Germinal center (tissue), 1 donor: ENCODE measurements at places on chromosomes 12 and 14.

GRCh38 chr12:46214668-46215436 lies 54.0 kb downstream of the SLC38A1 start:
- no peak for DNase-seq

DNA sequence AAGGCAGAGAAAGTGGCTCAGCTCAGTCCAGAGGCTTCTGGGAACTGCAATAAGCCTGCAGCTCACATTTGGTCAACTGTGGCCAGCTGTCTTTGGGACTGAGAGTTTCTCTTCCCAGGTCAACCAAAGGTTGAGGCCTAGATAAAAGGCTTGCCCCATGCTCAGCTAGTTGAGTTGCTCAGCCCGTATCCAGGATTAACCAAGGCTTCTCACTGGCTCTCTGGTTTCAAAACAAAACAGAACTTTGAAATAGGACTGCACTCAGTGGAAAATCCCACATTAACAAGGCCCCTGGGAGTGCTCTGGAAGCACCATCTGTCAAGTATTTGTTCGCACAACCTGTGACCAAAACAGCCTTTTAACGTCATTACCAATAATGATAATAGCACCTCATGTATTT lies 40.3 kb upstream of the NUAK1 start:
- DNase-seq = no peak

- DNase-seq = no peak
Measured at GRCh38 chr14:103257211-103257962, 76.7 kb upstream of the EIF5 start.

DNA sequence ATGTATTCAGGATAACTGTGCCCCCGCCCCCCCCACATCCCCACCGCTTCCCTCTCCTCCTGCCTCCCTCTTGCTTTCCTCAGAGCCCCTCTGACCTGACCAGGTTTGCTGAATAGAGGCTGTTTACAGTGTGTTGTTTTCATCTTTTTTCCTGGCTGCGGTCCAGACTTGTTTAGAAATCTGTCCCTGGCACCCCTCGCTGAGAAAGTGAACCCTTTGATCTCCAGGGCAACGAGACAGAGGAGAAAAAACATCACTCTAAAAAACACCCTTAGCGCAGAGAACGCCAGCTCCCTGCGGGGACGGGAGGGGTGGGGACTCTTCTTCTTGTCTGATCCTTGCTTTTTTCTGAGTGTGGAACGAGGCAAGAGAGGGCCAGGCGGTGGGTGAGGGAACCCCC lies 22.5 kb downstream of the SDS start:
- no peak for DNase-seq

GRCh38 chr12:116635487-116635886 lies 76.3 kb downstream of the MAP1LC3B2 start:
- DNase-seq = peak; percentile 55

- no peak for DNase-seq
Measured at GRCh38 chr12:127911291-127911690, 355.7 kb upstream of the TMEM132C start.

DNA sequence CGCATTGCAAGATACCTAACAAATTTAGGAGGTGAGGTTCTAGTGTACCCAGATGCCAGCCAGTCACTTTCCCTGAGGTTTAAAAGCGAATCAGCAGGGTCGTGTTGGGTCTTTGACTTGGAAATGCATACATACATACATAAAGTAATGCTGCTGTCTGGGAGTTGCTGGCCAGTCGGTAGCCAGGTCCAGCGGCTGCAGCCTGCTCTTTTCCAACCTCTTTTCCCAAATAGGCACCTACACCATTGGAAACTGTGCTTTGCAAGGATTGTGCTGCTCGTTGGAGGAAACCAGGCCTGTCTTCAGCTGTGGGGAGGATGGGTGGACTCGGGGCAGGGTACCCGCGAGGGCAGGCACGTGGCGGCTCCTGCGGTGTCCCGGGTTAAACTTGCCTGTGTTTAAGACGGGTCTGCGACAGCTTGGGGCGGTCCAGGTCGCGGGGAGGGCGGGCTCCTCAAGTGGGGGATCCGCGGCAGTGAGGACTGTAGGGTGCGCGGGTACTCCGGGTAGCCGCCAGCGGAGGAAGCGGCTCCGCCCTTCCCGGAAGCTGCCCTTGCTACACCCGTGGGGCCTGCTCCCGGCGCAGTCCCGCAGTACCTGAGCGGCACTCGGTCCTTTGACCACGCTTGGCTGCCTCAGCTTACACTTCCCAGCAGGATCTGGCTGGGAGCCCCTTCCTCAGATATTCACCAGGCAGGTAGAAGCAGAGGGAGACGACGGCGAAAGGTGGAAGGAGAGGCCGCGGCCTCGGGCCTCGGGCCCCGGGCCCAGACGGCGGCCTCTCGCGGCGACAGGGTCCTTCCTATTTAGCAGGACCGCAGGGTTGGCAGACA lies 2.7 kb downstream of the TTC6 start:
- DNase-seq = peak; percentile 22

GRCh38 chr12:95863337-95863736 lies 4.6 kb downstream of the SNRPF start:
- DNase-seq = no peak

GRCh38 chr12:99605-100004 lies 33.0 kb downstream of the IQSEC3 start:
- DNase-seq = no peak

DNA sequence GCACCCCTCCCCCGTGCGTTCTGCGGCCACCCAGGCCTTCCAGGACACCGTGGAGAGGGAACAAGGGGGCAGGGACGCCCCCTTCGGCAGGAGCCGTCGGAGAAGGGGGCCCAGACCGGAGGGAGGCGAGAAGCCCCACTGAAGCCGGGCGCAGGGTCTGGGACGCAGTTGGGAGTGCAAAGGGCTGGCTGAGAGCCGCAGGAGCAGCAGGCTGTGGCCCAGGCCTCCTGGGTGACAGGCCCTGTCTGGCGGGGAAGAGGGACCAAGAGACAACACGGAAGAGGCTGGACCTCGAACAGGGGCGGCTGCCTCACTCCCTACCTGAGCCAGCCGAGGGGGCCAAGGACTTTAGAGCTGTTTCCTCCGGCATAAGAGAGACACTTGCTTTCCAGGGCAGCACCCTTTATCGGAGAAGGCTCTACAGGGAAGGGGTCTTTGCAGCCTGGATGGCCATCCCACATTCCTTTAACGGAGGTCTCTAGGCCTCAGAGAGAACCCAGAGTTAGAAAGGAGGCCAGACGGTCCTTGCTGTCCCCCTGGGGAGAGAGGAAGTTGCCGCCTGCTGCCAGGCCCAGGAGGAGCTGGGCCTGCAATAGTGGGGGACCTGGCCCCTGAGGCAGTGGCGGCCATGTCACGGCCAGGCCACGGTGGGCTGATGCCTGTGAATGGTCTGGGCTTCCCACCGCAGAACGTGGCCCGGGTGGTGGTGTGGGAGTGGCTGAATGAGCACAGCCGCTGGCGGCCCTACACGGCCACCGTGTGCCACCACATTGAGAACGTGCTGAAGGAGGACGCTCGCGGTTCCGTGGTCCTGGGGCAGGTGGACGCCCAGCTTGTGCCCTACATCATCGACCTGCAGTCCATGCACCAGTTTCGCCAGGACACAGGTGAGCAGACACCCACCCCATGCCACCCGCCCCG lies 1.3 kb downstream of the DTX1 start:
- DNase-seq = no peak

DNA sequence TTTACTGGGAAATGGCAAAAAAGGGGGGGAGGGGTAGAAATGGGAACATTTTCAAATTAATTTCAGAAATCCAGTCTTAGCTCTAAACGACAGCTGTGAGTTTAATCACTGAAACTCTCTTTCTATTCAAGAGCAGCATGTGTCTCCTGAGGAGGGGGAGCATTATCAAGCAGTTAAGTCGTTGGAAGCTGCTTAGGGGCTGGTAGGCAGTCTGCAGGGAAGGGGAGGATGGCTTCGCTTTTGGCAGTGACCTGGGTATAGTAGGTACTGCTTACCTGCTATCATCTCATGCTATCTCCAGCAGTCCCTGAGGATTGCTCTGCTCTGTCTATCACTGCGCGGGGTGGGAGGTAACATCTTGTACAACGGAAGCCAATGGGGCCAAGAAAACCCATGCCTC lies 567.4 kb downstream of the NRXN3 start:
- DNase-seq = no peak

DNA sequence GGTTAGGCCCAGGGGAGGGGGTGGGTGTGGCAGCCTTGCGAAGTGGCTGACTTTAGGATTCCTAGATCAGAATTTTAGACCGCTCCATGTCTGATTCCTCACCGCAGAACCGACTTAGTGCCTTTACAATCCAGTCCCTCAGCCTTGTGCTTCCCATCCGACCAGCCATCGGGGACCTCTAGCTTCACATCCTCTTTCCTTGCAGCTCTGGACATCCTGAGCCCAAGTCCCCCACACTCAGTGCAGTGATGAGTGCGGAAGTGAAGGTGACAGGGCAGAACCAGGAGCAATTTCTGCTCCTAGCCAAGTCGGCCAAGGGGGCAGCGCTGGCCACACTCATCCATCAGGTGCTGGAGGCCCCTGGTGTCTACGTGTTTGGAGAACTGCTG lies 557 bp downstream of the COPS7A start:
- no peak for DNase-seq

DNA sequence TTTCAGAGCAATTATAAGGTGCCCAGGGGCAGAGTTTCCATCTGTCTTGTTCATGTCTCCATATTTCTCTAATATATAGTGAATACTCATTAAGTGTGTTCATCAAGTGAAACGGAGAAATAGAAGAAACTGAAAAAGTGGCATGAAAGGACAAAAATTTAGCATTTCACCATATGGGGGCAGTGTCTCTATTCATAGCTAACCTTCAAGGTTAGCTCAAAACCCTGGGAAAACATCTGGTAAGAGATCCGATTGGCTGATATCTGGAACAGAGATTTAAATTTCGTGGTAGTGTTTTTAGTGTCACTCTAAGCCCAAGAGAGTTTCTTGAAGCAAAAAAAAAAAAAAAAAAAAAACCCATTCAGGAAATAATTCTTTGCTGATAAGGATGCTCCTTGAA lies 367.5 kb downstream of the DAD1 start:
- peak; percentile 40 for DNase-seq

DNA sequence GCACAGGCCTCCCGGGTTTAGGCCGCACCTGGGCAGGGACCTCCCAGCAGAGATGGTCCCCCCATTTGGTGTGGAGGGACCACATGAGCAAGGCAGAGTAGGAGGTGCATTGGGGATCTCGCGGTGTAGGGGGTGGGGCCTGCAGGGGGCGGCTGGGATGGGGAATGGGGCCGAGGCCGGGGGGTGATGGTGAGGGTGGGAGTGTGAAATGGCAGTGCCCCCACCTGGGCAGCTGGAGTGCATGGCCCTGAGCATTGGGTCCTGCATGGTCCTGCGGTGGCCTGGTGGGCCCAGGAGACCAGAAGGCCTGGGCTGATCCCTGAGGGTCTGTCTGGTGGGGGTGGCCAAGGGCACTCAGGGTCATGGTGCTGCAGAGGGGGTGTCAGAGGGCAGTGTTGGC lies 111.8 kb downstream of the KIF26A start:
- no peak for DNase-seq
